Testis (tissue), 5 donors: ENCODE measurements at places on chromosomes 3 and 15.

DNA sequence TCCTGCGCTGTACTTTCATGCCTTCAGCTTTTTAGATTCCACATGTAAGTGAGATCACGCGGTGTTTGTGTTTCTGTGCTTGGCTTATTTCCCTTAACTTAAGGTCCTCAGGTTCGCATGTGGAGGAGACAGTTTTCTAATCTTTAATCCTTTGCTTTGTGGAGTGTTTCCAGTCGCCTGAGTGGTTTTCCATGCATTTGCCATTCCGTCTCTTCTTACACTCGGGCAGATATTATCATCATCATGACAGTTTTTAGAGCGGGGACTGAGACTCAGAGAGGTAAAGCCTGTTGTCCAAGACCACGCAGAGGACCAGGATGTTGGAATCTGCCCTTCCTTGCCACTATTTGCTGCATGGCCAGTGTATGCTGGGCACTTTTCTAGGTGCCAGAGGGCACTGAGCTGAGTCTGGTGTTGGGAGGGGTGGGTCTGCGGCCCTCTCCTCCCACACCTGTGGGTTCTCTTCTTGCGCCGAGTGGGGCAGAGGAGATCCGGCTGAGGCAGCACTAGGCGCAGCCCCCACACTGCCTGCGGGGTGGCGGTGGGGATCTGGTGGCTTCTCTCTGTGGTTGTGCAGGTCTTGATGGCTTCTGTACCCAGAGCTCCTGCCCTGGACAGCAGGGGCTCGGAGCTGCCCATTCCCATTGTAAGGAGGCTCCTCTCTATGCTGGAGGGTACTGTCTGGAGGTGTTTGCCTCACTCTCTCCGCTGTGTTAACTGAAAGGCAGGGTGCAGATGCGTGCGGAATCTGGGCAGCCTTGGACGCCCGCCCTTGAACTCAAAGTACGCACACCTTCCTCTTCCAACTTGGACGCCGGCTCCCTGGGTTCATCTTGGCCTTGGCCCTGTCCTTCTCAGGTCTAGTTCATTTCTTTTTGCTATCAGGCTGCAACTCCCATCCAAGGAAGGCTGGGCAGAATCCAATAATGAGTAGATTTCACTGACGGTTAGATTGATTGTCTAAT, 156.0 kb upstream of the RGMA start:
- peak; percentile 47 for DNase-seq

DNA sequence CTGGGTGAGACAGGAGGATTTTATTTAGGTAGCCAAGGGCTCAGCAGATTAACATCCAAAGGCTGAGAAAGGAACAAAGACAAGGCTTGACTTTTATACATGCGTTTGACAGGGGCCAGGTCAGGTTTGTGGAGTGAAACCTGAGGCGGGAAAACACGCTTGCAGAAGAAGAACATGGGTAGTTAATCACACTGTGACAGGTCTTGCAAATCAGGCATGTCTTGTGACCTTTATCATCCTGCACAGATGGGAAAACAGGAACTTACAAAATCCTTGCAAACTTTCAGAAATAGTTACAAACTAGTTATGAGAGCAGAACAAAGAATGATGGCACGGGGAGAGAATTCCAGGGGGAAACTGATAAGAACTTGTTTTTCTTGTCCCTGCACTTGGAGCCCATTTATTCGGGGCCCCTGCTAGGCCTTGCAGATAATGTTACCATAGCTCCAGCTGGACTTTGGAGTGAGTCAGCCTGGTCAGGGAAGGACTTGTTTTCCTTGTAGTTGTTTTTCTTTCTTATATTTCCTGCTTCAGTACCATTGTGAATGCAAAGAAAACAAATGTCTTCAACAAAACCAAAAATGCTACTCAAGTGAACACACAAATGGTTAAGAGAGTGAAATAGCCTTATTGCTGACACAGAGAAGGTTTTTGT, 965.9 kb upstream of the ROBO1 start:
- DNase-seq, result peak; percentile 31

DNA sequence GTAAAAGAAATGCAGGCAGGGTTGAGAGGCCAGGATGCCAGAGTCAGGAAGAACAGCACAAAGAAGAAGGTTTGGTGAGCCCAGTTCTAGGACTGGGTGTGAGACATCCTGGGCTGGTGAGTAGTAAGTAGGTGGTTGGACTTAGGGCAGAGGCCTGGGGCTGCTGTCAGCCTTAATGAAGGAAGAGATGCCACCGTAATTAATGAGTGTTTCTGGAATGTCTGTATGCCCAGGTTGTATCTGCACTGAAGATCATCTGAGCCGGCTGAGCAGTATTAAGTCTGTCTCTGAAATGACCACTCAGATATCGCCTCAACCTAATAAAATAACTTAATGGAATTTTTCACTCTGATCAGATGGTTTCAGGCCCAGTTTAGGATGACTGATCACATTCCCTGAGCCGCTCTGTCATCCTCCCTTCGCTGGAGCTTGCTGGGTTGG, 532.9 kb upstream of the IL12A start:
- DNase-seq, result no peak

- DNase-seq, result no peak
Observed at GRCh38 chr3:25901796-25902195, 111.9 kb downstream of the OXSM start.

DNA sequence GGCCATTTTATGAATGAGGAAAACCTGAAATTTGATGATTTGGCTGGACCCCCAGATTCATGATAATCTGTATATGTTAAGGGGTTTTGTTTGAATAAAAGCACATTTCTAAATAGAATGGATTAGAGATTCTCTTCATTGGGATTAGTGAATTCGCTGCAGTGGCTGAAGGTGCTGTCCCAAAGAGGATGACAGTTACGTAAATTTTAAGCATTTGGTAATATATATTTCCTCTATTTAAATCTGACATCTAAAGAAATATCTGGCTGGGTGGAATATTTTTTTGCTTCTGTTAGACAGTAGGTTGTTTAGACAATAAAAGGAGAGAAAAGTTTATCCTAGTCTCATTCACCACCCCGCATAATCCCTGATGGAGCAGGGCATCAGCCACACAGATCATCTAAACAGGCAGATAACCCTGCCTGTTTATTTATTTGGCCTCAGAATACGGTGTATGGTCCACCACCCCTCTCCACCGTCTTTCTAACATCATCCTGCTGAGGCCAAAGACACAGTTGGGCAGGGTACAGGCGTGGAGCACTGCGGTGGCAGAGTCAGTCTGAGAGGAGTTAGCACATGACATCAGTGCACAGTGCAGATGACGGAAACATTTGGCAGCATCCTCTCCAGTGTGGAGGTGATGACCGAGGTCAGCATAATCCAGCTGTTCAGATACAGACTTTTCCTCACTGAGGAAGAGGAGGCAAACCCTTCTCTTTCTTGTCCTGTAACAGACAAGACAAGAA, 20.4 kb upstream of the NFKBIZ start:
- peak; percentile 48 for DNase-seq

DNA sequence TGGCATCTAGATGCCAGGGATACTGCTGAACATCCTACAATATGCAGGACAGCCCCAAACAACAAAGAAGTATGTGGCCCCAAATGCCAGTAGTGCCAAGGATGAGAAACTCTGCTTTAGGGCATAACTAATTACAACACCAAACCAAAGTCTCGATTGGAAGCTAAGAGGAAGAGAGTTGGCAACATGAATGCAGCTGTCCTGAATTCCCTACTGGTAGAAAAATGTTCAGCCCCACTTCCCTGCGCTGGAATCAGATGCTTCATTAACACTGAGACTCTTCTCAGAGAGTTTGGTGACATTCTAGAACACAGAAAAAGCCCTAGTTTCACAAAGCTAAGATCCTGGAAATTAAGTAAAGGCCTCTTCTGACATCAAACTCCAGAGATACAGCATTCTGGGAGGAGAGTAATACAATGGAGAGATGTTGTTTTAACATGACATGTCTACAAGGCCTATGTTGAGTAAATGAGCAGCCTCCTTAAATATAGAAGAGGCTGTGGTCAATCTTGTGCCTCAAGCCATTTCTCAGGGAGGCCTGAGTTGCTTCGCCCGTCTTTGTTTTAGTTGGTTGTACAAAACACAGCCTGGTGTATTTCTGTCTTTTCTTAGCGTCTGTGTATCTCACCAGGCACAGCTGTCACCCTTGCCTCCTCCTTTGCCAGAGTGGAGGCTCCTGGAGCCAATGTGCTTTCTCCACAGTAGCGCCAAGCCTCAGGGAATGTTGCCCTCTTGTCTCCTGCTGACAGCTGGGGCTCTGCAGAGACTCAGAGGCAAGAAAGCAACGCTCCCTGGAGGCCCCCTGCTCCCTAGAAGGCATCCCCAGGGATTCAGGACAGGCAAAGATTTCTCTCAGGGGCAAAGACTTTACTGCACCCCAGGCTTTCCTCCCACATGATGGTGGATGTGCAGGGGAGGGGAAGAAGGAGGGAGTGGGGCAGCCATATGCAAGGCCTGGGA, 25.1 kb upstream of the CTNNB1 start:
- no peak for DNase-seq

DNA sequence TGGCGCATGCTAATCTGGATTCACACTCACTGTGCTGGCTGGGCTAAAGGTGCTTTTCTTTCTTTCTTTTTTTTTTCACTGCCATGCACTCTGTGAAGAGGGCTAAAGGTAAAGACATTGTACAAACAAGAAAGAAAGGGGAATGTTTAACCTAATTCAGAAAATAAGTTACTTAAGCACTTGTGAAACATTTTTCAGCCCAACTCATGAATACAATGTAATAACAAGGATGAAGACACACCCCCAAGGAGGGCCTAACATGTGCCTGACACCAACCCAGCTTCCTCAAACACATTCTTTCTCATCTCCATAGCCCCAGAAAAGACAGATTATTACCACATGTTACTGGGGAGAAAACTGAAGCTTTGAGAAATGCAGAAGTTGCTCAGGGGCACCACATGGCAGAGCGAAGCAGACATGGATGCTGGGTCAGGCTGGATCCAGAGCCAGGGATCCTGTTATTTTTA, 5.7 kb downstream of the STIMATE start:
- DNase-seq, result no peak

GRCh38 chr15:47486040-47486439, 231.3 kb upstream of the SEMA6D start:
- DNase-seq, result no peak

DNA sequence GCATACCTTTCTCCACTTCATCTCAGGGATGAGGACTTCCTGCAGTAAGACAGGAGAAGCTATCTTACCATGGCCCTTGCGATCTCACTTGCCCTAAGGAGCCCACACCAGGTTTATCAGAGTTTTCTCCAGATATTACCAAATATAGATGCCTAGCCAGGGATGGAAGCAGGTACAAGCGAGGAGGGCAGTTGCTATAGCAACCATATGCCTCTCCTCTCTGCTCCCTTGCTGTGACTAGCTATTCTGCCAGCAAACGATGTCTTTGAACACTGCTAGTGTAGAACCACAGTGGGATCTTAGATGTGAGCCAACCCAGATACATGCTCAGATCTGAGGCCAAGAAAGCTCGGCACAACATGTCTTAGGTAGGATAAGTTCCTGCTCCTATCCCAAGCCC, 33.9 kb downstream of the GRAMD2A start:
- DNase-seq, result no peak

DNA sequence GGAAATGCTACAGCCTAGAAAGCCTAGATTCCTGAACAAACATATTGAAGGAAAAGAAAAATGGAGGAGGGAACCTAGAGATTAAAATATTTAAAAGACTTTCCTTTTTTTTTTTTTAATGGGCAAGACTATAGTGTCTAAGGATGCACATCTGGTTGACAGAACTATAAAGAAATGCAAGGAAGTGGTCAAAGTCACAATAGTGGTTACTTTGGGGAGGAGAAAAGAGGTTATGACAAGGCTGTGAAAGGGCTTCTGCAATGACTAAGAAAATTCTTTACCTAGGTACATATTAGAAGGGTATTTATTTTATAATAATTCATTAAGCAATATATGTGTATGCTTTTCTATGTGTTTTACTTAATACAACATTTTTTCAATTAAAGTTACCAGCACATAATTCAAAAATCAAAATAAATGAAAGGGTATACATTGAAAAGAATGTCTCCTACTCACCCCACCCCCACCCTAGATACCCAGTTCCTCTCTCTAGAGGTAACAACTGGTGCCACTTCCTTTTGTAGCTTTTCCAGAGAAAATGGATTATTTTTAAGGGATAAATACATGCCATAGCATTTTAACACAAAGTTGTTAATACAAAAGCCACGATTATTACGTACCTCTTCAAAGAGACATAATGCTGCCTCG, 70.1 kb downstream of the HERC1 start:
- DNase-seq, result no peak

GRCh38 chr3:159748425-159748824, 240.2 kb upstream of the IL12A start:
- DNase-seq, result no peak

- DNase-seq, result no peak
Observed at GRCh38 chr3:50600141-50600753, 11.3 kb downstream of the CISH start.

- no peak for DNase-seq
Observed at GRCh38 chr3:188171682-188172467, 17.9 kb downstream of the LPP start.

DNA sequence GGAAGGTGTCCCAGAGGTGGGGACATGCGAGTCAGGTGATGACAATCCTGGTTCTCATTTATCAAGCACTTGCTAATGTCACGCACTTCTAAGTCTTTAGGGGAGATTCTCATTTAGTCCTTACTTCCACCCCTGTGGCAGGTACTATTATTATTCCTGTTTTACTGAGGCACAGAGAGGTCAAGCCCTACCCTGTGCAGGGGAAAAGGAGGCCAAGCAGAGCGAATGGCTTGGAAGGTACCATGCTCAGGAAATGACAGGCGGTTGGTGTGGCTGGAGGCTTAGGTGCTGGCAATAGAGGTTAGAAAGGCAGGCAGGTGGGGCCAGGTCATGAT, 268.9 kb downstream of the UACA start:
- DNase-seq, result no peak

DNA sequence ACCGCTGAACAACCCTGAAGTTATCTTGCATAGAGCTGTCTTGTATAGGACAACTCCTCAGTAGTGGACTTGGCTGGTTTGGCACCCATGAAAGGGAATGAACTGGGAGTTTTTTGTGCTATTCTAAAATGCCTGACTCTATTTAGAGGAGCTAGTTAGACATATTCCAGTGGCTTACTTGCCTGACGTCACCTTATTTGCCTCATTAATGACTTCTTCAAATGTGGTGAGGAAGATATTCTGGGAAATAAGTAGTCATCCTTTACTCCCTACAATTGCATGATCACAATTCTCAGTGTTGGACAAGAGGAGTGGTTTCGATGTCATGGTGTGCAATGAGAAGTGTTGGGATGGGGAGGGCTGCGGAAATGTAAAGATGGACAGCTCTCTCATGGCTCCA, 509.2 kb upstream of the MDFIC2 start:
- DNase-seq, result no peak

GRCh38 chr3:16441371-16441875, 72.1 kb downstream of the RFTN1 start:
- no peak for DNase-seq

GRCh38 chr3:102233881-102234280, 200.9 kb upstream of the ZPLD1 start:
- DNase-seq, result no peak
